Stimulated activated CD4-positive, alpha-beta T cell treated with anti-CD3 and anti-CD28 coated beads, Interleukin-12 subunit alpha, Interleukin-12 subunit beta, amount 100 ng/mL, for 4 hours (primary cell): ENCODE measurements at places on chromosomes 2 and 18.

GRCh38 chr2:38943784-38944183, 54.1 kb downstream of the ARHGEF33 start:
- DNase-seq: no peak

DNA sequence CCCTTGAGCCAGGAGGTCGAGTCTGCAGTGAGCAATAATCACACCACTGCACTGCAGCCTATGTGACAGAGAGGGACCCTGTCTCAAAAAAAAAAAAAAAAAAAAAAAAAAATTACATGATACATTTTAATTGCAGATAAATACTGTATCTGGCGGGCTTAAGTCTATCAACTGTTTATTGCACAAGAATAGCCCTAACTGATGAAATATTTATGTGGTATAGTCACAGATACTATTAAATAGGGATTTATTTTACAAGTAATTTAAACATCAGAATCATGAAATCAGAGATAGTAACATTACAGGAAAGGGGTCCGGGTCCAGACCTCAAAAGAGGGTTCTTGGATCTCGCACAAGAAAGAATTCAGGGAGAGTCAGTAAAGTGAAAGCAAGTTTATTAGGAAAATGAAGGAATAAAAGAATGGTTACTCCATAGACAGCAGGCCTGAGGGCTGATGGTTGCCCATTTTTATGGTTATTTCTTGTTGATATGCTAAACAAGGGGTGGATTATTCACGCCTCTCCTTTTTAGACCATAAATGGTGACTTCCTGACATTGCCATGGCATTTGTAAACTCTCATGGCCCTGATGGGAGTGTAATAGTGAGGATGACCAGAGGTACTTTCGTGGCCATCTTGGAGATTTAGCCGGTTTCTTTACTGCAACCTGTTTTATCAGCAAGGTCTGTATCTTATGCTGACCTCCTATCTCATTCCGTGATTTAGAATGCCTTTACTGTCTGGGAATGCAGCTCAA, 166.6 kb downstream of the PMAIP1 start:
- no peak for DNase-seq

- DNase-seq: no peak
Measured at GRCh38 chr18:48904091-48904490, 46.7 kb downstream of the SMAD7 start.

- no peak for DNase-seq
Measured at GRCh38 chr2:205589479-205589878, 92.8 kb upstream of the NRP2 start.

DNA sequence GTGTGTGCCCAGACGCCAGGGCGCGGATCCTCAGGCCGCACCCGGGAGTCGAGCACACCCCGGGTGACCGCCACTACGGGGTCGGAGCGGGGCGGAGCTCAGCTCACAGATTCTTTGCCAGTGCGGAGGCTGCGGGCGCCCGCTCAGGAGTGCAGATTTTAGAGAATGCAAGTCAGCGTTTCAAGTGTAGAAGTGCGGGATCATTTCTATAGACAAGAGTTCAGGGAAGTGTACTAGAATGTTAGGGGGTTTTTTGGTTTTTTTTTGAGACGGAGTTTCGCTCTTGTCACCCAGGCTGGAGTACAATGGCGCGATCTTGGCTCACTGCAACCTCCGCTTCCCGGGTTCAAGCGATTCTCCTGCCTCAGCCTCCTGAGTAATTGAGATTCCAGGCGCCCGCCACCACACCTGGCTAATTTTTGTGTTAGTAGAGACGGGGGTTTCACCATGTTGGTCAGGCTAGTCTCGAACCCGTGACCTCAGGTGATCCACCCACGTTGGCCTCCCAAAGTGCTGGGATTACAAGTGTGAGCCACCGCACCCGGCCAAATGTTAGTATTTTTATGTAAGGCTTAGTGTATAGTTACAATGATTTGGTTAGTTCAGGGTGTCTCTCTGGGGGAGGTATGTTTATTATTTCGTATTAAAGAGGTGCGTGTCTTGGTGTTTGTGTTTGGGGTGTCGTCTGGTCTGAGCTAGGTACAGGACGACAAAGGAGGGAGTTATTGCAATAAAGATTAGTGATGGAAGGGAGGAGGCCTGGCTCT, 619 bp upstream of the FAM168B start:
- DNase-seq: peak; percentile 12

DNA sequence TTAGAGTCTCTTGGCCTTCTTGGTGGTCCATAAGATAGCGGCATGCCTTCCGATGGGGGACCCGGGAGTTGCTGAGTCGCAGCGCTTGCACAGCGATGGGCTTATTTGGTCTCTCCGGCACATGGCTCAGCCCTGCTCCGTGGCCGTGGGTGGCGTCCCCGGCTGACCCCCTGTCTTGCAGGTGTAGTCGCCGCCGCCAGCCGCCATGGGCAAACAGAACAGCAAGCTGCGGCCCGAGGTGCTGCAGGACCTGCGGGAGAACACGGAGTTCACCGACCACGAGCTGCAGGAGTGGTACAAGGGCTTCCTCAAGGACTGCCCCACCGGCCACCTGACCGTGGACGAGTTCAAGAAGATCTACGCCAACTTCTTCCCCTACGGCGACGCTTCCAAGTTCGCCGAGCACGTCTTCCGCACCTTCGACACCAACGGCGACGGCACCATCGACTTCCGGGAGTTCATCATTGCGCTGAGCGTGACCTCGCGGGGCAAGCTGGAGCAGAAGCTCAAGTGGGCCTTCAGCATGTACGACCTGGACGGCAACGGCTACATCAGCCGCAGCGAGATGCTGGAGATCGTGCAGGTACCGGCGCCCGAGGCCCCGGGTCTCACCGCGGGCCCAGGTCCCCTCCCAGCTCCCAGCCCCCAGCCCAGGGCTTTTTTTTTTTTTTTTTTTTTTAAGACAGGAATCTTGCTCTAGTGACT, 28.4 kb downstream of the ODC1 start:
- no peak for DNase-seq

DNA sequence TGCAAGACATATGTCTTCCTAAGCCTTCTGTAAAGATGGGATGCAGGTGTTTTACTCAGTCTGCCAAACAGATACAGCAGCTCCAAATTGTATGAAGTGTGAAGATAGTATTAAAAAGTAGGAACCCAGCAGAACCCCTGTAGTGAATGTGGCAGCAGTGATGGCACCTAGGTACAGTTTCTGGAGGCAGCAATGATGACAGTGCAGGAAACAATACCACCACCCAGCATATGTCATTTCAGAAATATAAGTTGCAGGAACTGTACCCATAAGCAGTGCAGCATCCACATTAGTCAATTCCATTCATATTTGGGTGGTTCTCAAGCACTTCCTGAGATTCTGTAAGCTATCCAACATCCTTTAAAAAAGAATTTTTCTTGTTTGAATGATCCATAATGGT, 46.7 kb upstream of the ATP5MC3 start:
- no peak for DNase-seq

DNA sequence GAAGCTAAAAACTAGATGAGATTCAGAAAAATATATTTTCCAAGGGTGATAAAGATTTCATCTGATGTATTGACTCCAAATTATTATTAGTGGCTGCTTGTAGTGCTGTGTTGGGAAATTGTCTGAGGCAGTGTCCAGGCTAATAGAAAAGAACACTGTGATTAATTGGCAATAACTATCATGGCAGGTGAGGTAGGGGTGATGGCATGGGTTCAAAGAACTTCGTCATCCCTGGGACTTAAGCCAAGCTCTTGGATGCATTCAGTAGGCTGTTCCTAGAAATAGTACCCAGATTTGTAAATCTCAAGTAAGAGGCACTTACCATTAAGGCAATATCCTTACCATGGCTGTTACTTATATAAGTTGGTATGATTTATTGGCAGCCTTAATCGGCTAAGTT, 13.2 kb upstream of the RAPGEF4 start:
- DNase-seq: no peak

GRCh38 chr18:58520969-58521368, 107.9 kb downstream of the ALPK2 start:
- DNase-seq: no peak

DNA sequence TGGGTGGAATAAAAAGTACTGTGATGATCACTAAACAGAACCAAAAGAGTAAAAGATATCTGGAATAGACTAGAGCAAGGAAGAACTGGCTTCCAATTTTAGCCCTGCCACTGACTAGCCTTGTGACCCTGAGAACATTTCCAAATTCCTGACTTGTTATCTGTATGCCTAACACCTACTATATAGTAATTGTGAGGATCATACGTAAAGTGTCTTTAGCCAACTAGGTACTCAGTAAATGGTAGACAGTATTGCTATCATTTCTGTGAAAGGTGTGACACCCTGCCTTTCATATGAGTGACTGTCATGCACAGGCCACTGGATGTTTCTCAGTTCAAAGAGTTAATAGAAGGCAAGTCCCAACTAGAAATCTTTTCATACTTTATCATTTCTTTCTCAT, 29.8 kb downstream of the CYTIP start:
- no peak for DNase-seq
